ENCODE measurements at places on chromosomes 2 and 18.
A peak's percentile ranks its signal among the peaks of the same experiment; 100 is the strongest.

- peak; percentile 46 for DNase-seq
Measured at GRCh38 chr2:82993609-82994008, 1465.5 kb downstream of the SUCLG1 start.

DNA sequence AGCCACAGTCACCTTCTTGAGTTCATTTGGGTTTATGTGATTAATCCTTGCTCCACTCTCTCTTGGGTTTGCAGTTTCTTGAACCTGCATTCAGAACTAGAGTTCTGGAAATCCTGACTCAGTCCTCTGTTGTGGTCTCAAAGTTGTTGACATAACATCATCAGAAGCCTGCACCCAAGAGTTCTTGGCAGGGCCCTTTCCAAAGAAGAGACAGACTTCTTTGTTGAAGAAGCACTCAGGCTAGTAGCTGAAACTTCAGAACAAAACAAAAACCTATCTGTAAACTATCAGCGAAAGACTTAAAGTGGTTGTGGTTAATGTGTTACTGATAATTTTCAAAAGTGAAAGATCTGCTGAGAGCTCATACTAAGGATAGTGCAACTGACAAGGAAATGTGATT lies 120.8 kb downstream of the FAM168B start:
- no peak for DNase-seq

- no peak for DNase-seq
Measured at GRCh38 chr2:207450186-207450585, 79.6 kb upstream of the CREB1 start.

DNA sequence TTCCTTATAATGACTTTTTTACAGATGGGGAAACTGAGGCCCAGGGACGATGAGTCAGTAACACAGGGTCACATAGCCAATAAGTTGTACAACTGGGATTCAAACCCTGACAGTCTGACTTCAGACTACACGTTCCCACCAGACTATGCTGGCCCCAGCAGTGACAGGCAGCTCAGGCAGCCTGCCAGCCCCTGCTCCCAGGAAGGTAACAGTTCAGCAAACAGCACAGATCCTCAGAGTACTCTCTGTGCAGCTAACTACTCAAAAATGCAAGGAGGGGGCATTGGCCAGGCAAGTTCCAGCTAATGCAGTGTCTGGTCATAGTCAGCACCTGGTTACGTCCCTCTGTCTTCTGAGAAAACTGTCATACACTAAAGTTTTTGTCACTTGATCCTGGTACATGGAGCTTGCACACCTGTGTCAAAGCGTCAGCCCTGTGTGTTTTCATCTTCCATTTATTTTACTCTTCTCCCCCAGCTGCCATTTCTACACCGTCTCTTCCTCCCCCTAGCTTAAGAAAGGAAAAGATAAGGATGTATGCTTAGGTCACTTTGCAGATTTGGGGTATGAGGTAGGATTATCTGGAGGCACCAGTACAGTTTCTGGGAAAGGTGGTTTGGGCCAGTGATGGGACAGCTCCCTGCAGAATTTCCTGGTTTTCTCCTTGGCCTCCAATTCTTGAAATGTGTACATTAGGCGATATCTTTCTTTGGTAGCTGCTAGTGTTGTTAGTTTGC lies 4.5 kb downstream of the SMARCAL1 start:
- DNase-seq: no peak

DNA sequence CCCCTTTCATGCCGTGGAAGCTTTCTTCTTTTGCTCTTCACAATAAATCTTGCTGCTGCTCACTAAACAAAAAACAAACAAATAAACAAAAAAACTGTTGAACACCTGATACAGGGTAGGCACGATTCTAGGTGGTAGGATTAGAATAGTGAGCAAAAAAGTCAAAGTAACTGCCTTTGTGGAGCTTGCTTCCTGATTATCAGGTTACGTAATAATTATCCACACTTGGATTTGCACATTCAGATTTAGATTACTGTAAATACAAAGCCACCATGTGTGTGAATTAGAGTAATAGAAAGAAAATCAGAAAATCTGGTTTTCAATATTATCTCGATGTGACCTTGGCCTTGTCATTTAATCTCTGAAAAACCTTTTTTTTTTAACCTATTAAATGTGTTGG lies 307.1 kb downstream of the NRXN1 start:
- no peak for DNase-seq

GRCh38 chr2:7010391-7011054 lies 93.3 kb downstream of the RNF144A start:
- peak; percentile 95 for DNase-seq

GRCh38 chr2:50125246-50125645 lies 906.7 kb downstream of the NRXN1 start:
- DNase-seq: no peak

DNA sequence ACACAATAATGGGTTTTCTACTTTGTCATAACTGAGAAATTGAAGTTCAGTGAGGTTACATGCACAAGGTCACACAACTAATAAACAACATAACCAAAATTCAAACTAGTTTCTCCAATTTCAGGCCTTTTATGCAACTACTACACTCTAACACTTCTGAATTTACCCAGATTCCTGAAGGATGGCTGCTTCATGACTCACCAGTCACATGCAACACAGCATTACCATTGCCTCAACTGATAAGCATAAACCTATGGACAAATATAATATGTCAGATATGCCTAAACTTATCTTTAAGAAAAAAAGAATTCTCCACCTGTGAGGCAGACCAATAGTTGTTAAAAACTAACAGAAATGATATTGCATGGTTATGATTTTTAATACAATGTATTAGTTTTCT lies 586.5 kb upstream of the SLC8A1 start:
- peak; percentile 55 for DNase-seq

- DNase-seq: peak; percentile 74
Measured at GRCh38 chr2:23803264-23803964, 123.5 kb downstream of the ATAD2B start.

DNA sequence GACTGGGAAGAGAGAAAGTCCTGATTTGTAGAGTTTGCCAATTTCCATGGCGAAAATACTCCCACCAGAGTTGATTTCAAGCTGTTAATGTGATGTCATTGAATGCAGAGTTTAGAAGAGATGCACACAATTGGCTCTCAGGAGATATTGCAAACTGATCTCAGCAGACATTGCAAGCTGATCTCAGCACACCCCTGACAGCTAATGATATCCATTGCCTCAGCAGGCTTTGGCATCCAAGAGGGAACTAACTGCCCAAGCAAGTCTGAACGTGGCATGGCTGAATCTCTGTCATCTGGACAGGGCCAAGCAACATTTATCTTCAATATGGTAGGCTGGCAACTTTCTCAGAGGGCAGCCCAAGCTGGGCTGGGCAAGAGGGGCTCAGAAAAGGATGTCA lies 78.4 kb upstream of the CYP1B1 start:
- DNase-seq: no peak

- no peak for DNase-seq
Measured at GRCh38 chr2:150404147-150404546, 83.3 kb downstream of the RND3 start.

- DNase-seq: no peak
Measured at GRCh38 chr2:158045362-158045761, 56.3 kb upstream of the UPP2 start.

- DNase-seq: no peak
Measured at GRCh38 chr2:176039375-176039774, 37.3 kb upstream of the LNPK start.

DNA sequence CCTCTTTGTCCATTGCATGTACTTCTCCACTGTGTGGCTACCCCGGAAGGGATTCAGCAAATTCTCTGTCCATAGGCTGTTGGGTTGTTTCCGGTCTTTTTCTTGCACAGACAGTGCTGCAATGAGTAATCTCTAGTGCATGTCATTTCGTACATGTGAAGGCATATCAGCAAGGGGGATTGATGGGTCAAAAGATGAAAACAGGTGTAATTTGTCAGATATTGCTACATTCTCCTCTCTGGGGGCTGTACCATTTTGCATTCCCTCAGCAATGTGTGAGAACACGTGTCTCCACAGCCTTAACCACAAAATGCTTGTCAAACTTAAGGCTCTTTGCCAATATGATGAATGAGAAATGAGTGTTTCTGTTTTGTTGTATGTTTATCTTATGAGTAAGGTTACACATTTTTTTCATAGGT lies 60.5 kb downstream of the KLHL29 start:
- DNase-seq: peak; percentile 80

- no peak for DNase-seq
Measured at GRCh38 chr2:235911633-235912233, 256.5 kb downstream of the GBX2 start.

- no peak for DNase-seq
Measured at GRCh38 chr2:159859583-159859982, 61.6 kb upstream of the CD302 start.

GRCh38 chr2:20015482-20016083 lies 3.1 kb upstream of the MATN3 start:
- DNase-seq: peak; percentile 61

- peak; percentile 31 for DNase-seq
Measured at GRCh38 chr2:132489150-132489549, 72.5 kb downstream of the GPR39 start.

DNA sequence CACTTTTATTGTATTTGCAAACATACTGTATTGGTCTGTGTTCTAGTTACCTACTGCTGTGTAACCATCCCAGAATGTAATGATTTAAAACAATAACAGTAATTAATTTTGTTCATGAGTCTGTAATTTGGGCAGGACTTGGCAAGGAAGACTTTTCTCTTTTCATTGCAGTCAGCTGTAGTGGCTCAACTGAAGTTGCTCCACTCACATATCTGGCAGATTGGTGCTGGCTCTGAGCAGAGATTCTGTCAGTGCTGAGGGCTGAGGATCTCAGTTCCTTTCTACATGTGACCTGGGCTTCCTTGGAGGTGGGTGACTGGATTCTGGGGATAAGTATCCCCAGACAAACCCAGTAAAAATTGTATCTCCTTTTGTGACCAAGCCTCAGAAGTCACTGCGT lies 26.6 kb downstream of the PTPN4 start:
- DNase-seq: no peak

- DNase-seq: peak; percentile 53
Measured at GRCh38 chr2:230312638-230313037, 14.4 kb upstream of the SP140L start.

DNA sequence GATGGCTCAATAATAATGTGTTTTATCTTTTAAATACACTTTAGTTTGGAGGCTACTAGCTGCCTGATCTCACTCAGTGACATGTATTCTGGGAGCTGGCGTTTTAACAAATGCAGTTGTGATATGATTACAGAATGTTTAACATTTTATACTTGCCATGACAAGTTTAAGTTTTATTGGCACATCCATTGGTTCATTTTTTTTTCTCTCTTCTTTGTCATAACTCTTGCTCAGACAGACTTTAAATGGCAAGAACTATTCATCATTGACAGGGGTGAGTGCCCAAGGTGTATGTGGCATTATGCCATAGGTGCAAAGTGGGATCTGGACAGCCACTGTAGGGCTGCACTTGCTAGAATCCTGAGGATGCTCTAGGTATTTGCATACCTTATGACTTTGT lies 72.1 kb upstream of the MYL1 start:
- DNase-seq: no peak
